DMS 273 treated with DMSO at 0.1 percent for 48 hours (cell line): ENCODE measurements at places on chromosomes 6 and 20.

- no peak for DNase-seq
Observed at GRCh38 chr20:11755071-11755841, 162.4 kb upstream of the BTBD3 start.

DNA sequence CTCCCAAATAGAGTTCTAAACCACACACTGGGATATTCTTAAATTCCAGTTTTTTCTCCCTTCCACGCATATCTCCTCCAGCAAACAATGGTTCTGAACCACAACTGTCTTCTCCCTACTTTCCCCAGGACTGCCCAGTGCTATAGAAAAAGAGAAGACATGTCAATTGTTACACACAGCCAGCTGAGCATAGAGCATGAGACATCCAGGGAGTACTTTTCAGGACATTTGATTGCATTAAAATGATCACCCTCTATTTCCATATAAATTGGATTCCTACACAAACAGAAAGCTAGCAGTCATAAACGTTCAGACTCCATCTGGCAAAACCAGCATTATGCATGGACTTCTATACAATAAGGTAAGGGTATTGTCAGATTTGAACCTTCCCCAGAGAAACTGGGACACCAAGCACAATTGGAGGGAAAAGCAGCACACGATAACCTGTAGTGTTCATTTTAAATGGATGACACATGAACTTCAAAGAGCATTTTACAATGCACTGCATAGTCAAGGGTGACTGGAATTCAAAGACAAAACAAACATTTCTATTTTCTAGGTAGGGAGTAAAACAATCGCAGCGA, 93.1 kb upstream of the HEY2 start:
- DNase-seq = no peak

DNA sequence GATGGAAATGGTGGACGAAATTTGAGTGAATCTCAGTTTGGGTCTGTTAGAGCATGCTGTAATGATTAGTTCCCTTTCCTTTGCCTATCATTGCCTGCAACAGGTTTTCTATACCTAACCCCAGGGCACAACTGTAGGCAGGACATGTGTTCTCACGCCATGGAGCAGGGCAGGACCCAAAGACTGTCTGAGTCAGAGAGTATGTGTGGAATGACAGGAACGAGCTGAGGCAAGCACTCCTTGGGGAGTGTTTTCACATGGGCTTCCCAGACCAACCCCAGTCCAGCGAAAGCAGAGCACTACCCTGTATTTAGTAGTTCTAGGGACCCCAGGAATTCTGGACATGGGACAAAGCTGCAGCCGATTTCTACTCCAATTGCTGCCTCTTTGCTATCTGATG, 234.2 kb downstream of the HACE1 start:
- DNase-seq = no peak

GRCh38 chr6:1297746-1298145, 14.2 kb upstream of the FOXQ1 start:
- DNase-seq = no peak
